ENCODE measurements at places on chromosomes 1 and 21. TPM values are rescaled to one million over a fixed set of nuclear protein-coding genes. Genes with fewer than 3 reads are reported as not detected.

C1orf115 gene
- total RNA-seq: 41.2 TPM

GIPC2 gene
- 1.7 TPM for total RNA-seq

RNU1-2 gene
- under 0.01 TPM for total RNA-seq

APCS gene
- total RNA-seq: not detected

PTAFR gene
- total RNA-seq: 8.8 TPM

AKNAD1 gene
- 2.9 TPM for total RNA-seq

HRNR gene
- not detected for total RNA-seq
